Suppressor macrophage treated with lipopolysaccharide for 4 hours (primary cell): ENCODE measurements at places on chromosomes 5 and 9.

DNA sequence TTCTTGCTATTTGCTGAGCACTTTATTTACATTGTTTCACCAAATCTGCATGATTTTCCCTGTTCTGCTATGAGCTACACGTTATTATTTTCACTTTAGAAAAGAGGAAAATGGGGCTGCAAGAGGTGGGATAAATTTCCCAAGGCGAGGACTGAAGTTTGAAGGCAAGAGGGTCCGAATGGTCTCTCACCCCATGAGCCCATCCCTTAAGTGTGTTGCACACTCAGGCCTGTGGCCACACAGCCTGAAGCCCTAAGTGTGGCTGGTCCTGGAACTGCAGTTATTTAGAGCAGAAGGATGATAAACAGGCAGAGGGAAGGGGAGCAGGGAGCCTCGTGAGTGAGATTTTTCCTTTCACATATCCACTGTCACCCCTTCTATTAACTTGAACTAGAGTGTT lies 7.8 kb downstream of the PDE8B start:
- DNase-seq: no peak

DNA sequence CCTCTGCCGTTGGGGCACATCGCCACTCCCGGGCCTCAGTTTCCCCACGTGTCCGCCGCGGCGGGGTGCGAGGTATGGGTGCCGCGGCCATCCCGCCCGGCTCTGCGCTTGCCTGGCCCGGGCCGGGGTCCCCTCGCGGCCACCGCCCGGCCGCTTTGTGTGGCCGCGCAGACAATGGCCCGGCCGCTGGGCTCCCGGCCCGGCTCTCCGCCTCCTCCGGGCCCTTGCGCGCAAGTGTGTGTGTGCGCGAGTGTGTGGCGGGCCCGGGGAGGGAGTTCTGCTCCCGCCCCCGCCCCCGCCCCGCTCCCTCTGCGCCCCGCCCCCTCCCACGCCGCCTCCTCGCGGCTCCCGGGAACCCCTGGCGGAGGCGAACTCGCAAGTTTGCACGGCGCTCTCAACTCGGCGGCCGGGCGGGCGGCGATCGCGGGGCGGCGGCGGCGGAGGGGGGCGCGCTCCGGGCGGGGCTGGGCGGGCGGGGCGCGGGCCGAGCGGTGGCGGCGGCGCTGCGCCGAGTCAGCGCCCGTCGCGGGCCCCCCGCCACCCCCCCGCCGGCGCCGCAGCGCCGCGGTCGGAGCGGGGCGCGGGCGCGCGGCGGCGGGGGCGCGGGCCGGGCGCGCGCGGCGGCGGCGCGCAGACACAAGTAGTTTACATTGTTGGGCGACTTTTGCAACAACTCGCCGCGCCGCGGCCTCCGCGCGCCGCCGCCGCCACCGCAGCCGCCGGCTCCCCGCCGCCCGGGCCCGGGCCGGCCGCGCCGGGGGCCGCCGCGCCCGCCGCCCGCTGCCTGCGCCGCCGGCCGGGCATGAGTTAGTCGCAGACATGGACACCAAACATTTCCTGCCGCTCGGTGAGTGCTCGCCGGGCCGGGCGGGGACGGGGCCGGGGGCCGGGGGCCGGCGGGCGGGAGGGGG lies at the start of gene RXRA:
Gene RXRA (plus strand): TSS at position 643 of the 911 bp plus-strand sequence. CDS start 177 bp downstream, at position 820.
- peak; percentile 73 for DNase-seq

DNA sequence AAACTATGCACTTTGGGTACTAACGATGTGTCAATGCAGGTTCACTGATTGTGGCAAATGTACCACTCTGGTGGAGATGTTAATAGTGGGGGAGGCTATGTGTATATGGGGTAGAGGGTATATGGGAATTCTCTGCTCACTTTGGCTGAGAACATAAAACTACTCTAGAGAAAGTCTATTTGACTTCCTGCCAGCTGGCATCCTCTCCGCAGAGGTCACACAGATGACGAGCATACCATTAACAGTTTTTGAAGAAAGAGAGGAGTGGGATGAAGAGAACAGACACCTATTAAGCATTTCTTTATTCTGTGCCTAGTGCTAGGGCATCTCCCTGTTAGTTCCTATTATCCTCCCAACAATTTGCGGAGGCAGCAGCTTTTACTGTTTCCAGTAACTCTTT lies 58.4 kb upstream of the TRIM32 start:
- no peak for DNase-seq

- DNase-seq: no peak
These were observed 975.4 kb downstream of the NR2F1-AS1 start for GRCh38 chr5:92605591-92605990.

GRCh38 chr9:130478736-130479575 lies 34.2 kb downstream of the ASS1 start:
- no peak for DNase-seq

GRCh38 chr5:56561-57290 lies 35.2 kb upstream of the PLEKHG4B start:
- peak; percentile 11 for DNase-seq

GRCh38 chr9:133147412-133148198 lies 16.1 kb downstream of the GBGT1 start:
- DNase-seq: peak; percentile 68

DNA sequence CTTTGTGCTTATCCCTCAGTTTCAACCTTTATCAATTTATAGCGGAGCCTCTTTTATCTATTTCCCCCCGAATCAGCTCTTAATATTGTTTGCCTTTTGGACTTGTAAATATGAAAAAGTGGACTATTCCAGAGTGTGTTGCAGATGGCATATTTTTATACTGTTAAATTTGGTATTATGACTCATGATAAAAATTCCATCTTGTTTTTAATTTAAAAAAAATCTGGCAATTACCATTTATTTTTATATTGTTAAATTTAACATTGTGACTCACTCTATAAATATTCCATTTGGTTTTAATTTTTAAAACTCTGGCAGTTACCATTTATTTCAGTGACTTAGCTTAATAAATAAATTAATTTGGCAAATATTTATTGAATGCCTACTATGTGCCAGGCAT lies 37.5 kb downstream of the RBM27 start:
- DNase-seq: no peak

GRCh38 chr9:36204906-36205547 lies 14.3 kb downstream of the CLTA start:
- no peak for DNase-seq

- no peak for DNase-seq
These were observed 106.5 kb downstream of the NFIB start for GRCh38 chr9:14207352-14207995.
